ENCODE measurements at places on chromosomes 11 and 22.

GRCh38 chr11:1549338-1550330 is 22.4 kb downstream of the DUSP8 start:
- peak; percentile 56 for DNase-seq

GRCh38 chr22:17960695-17961445 is 63.5 kb downstream of the MICAL3 start:
- no peak for DNase-seq

- no peak for DNase-seq
Measured at GRCh38 chr11:19929655-19930054, 217.0 kb downstream of the NAV2 start.

DNA sequence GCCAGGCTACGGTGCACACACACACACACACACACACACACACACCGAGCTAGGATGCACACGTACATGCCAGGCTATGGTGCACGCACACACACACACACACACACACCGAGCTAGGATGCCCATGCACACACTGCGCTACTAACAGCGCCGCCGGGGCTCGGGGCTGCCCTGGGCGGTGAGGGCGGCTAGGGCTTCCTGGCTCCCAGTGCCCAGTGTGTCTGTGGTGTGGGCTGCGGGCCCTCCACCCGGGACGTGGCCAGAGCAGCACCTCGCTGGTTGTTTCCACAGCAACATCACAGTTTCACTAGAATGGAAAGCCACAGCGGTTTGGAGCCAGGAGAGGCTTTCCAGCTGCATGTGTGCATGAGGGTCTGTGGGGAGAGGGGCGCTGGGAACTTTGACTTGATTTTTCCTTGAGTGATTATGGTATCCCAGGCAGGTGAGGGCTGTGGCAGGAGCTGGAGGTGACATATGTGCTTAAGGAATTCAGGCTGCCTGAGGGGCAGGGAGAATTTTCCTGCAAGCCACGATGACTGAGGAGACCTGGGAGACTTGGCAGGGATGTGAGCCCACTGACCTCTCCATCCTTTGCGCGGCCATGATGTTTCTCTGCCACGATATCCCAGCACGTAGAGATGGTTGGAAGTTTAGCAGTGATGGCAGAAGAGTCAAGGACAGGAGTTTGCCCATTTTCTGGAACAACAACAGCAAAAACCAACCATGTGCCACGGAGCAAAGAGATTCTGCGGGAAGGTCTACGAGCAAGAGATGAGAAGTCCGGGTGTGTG is 195.9 kb downstream of the SNX19 start:
- peak; percentile 34 for DNase-seq

- no peak for DNase-seq
Measured at GRCh38 chr11:73342633-73343032, 33.6 kb upstream of the RELT start.

GRCh38 chr22:49267996-49268395 is 559.7 kb downstream of the BRD1 start:
- DNase-seq: no peak

DNA sequence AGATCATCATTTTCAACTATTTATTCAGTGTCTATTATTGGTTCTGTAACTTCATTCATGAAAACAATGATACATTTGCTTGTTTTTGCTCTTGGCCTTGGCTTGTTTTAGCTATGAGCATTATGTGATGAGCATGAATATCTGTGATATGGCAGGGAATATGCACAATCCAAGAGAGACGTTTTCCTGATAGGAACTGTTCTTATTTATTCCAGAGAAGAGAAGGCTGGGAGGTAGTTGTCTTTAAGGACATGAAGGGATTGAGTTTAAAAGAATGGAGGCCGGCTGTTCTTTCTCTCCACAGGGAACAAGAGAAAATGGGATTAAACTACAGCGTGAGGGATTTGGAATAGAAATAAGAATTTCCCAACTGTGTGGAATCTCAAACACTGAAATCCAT is 30.3 kb downstream of the BLID start:
- no peak for DNase-seq

DNA sequence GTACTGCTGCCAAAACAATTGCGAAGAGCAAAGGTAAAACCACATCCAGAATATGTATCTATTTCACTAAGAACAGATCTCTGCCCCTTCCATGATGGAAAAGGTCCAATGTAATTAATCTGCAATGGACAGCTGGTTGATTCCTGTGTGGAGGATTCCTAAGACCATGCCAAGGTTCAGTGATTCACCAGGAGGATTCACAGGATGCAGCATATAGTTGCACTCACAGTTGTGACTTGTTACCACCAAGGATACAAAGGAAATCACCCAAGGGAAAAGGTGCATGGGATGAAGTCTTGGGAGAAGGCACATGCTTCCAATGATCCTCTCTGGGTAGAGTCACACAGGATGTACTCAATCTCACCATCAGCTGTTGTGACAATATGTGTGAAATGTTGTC is 35.1 kb upstream of the CUL5 start:
- no peak for DNase-seq

- peak; percentile 54 for DNase-seq
Measured at GRCh38 chr22:46002757-46003270, 25.9 kb upstream of the WNT7B start.

- peak; percentile 67 for DNase-seq
Measured at GRCh38 chr11:115548878-115549528, 44.8 kb upstream of the CADM1 start.

DNA sequence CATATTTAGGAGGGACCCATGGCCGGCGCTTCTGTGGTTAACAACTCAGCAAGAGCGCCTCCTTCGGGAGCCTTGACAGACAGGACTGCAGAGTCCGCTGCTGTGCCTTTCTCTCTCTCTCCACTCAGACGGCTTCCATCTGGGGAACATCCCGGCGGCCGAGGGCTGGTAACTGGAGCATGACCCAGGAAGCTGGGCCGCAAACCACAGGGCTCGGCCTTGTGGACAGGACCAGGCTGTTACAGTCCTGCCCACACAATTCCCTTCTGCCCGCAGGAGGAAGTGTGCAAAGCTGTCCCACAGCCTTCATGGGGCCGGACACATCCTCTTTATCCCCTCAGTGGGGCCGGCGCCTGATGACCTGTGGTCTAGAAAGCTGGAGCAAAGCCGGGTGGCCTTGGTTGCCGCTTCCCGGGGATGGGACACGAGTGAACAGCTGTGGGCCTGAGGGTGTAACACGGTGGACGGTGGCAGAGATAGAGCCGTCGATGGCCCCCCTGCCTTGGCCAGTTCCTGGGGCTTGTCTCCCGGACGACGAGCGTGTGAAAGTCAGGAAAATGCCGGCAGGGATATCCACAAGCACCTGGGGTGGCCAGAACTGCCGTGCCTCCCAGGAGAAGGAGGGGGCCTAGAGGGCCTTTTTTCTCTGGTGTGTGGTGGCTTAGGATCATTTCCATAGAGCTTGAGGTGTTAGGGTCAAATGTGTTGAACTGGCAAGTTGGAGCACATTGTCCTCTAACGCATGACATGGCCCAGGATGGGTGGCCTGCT is 50.1 kb downstream of the FBLN1 start:
- peak; percentile 94 for DNase-seq

DNA sequence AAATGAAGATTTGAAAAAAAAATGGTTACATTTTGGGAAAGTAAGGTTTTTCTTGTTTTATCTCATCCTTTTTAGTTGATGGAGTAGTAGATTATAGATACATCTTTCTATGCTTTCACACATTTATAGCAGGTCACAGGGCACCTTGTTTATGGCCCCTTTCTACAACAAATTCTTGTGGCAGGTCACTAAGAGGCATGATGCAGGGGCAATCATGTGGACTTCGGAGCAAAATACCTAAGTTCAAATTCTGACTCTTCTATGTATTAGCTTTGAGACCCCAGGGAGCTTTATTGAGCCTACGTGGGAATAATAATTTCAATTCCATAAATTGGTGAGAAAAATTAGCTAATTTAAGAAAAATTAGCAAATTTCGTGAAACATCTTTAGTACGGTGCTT is 177.4 kb downstream of the DSCAML1 start:
- DNase-seq: no peak
